Substantia nigra (tissue), 51 donors: ENCODE measurements at places on chromosomes 6 and 20.

DNA sequence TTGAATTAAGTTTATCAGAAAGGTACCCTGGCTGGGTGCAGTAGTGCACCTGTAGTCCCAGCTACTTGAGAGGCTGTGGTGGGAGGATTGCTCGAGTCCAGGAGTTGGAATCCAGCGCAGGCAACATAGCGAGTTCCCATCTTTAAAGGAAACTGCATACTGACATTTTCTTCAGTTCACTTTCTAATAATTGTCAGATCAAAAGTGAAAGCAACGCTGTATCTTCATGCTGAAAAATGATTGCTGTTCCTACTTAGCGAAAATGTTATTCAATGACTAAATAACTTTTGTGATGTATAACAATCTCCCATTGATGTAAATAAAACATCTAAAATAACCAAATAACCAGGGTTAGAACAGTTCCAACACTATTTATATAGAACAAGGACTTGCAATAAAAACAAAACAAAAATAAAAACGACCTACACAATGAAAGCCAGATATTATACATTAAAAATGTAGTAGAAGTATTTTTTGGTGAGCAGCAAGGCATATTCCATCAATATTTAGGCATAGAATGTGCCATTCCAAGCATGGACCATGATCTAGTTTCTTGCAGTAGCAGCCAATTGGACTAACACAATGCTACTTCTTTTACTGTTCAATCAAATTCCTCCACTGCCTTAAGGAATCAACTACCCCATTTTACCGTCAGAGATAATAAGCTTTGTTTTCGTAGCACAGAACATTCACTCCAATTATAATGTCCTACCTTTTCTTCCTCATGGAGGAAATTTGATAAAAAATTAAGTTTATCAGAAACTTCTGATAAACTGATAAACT, 1.5 kb downstream of the LATS1 start:
- DNase-seq, result no peak

DNA sequence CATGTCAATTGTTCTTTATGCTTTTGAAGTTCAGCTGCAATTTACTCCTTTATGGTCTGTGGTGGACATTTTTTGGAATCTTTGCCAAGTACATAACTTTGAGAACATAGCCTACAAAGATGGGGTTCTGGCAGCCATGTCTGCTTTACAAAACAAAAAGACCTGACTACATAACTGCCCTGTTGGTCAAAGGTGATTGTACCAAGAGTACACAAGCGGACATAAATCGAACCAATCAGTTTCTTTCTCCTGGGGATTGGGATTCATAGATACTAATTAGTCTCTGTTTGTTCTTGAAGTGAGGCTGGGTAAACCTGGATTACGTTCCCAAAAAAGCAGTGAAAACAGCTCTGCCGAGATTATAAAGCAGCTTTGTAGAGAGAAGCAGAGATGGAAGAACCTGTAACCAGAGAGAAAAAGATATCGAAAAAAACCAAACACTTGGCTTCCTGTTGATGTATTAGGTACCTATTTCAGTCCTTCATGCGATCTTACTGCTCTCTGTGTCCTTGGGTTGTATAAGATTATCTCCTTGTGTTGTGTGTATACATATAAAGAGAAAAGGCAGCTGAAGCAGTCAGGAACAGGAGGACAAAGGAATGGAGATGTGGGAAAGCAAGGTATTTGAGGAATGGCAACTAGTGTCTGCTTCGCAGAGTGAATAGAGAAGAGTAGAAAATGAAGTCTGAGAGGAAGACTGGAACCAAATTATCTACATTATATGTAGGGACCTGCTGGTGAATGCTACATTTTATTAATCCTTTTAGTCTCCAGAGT, 2.7 kb upstream of the ZFAND3 start:
- DNase-seq, result no peak

DNA sequence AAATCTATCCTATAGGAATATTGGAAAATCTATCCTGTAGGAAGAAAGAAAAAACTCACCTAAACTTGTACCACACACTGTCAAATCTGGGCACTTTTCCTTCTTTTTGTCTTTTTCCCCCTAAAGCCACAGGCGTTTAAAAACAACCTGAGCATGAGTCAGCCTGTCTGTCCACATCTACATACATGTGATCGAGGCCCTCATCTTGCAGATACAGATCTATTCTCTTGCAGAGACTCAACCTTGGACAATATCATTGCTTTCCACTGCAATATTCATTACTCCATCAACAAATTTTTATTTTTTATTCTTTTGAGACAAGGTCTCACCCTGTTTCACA, 95.9 kb upstream of the IYD start:
- DNase-seq, result no peak

DNA sequence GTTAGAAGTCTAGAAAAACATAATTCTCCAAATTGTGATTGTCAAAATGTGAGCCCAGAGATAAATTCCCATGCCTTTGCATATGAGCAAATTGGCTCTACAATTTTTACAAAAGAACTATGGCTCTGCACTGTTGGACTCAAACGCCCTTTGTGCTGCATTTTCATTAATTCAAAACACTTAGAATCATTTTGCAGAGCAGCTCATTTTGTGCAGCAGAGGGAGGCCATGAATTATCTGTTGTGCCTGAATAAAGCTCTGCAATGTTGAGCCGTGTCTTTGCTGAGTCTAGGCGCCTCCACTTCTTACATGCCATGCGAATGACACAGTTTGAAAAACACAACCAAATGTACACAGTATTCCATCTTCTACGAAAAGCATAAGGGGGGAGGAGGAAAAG, 230.2 kb downstream of the PRKN start:
- DNase-seq, result no peak

- DNase-seq, result peak; percentile 85
These were observed 46.4 kb downstream of the MOCS1 start for GRCh38 chr6:39887692-39888450.

DNA sequence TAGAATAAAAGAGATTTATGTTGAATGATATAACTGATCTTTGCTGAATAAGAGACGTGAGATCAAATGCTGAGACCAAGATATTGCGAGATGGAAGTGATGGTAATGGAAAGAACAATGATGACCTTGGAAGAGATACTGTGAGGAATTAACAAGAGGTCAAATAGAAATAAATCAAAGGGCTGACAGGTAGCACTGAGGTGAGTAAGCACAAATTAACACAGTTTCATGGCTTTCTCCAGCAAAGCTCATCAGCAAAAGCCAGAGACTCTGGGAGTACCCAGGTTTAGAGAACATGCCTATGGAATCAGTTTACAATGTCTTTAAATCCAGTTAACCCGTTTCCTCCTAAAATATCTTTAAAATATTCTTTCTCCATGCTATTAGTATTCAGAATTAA, 53.3 kb downstream of the POU3F2 start:
- no peak for DNase-seq

DNA sequence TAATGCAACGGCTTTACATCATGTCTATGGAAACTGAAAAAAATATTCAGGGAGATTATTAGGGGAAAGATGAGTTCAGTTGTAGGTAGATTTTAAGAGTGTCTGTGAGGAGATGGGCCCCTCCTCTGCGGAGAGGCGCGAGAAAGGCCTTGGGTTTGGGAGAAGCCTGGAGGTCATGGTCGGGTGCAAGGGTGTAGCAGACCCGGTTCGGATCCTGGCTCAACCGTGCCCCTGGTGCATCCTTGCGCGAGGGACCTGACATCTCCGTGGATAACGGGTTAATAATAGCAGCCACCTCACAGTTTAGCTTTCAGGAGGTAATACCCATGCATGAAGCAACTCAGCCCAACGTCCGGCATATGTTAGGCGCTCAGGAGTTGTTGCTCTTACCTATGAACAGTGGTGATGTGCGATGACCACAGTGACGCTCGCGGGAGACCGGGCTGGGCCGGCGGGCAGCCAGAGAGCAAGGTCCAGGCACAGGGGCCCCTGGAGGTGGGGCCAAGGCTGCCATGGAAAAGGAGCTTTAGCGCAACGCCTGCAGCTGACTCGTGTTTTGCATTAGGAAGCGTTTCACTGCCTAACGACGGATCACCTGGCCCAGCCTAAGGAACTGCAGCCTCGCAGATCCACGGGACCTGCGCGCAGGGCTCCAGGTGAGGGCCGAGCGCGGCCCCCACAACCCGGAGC, 146.4 kb upstream of the ARID1B start:
- no peak for DNase-seq

GRCh38 chr20:2289475-2289874, 6.3 kb upstream of the TGM3 start:
- DNase-seq, result no peak

DNA sequence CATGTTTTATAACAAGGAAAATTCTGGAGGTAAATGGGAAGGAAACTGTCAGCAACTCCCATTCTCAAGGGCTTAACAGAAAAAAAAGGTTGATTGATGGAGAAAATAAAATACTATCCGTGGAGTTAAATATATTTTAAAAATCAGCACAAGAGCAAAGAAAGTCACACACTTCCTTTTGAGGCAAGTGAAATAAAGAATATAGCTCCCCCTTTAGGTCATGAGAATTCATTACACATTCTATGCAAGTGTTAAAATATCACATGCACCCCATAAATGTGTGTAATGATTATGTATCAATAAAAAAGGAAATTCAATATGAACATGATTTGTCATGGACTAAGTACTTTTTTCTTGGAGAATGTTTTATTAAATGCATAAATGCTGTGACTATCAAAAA, 349.2 kb downstream of the TPBG start:
- DNase-seq, result no peak

GRCh38 chr6:80214436-80215022, 108.1 kb downstream of the BCKDHB start:
- no peak for DNase-seq

- no peak for DNase-seq
These were observed 47.6 kb downstream of the BACH2 start for GRCh38 chr6:90249034-90249433.

DNA sequence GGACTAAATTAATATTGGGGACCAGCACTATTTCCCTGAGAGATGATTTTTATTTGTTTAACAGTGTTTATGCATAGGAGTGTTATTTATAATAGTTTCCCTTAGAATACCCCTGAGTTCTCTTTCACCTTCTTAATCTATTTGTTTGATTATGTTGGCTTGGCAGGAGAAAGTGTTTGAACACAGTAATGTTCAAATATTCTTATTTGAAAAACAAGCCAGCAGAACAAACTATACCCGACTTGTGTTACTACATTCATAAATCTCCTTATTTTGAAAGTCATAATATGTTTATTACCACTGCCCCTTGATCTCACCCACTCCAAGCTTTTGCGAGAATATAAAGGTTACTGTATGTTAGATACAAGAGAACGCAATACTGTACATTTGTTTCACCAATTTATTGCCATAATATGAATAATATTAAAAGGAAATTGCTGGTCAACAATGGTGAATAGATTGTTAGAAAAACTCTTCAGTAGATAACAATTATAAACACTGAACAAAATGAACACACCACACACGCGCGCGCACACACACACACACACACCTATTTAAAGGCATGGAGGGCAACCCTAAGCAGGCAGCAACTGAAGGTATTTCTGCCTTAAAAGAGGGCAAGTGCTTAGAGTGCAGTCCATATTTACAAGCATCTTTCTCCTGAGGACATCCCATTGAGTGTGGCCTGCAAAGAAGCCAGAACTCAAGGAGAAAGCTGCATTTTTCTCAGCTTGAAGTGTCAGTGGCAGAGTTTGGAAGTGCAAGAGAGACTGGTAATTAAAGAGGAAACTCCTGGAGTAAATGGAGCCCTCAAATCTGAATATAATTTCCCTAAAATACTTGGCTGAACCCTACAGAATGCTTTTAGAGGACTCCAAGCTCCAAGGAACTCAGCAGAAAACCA, 279.4 kb upstream of the MAN1A1 start:
- no peak for DNase-seq

- DNase-seq, result peak; percentile 12
These were observed 74.1 kb upstream of the PAK5 start for GRCh38 chr20:9912858-9913434.

DNA sequence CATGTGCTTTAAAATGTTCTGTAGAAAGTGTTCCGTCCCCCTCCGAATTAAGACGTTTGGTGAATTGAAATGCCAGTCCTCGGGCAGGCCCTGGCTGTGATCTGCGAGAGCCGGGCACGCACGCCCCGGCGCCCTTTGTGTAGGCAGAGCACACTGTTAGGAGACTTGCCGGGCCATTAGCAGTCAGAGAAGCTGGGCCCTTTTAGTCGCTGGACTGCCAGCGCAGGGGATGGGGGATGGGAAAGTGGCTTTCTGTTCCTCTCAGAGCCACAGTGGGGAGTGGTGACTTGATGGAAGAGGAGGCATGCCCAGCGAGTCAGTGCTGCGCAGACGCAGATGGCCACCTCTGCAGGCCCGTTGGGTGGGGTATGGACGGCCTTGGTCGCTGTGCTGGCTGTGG, 2.2 kb downstream of the PPP1R3G start:
- peak; percentile 77 for DNase-seq

GRCh38 chr20:39142407-39143096, 180.4 kb downstream of the DHX35 start:
- DNase-seq, result no peak

DNA sequence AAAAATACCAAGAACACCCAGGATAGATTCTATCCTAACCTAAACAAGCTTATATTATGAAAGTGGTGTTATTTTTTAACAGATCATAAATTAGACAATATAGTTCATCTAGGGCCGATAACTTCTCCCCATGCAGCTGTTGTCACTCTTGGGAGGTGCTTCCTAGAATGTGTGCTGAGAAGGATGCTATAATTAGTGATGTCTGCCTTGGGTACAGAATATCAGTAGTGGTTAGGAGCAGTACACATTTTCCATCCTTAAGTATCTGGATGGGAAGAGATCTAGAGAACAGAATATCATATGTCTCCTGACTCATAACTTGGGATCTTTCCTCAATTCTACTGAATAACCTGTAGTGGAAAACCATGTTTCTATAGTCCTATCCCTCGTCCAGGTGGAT, 214.5 kb downstream of the BCKDHB start:
- DNase-seq, result no peak

DNA sequence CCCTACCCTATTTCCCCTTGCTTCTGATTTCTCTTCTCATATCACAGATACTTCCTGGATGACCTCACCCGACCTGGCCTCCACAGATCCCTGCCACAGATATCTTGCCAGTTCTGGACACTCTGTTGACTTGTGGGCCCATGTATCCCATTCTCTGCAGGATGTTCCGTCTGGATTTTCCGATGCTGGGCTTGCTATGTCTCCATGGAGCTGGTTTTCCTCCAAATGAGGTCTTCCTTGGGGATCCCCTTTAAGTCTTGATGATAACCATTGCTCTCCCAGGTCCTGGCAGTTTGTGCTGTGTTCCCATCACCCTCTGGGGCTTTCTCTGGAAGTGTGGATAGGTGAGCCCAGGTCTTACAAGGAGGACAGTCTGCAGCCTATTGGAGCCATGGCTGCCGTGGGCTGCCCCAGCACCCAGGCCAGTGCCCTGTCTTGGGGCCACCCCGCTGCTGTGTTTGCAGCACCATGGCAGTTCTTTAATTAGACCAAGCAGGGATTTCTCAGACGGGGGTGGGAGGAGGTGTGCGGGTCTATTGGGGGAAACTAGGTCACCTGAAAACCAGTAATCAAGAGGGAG, 23.9 kb downstream of the PPP1R16B start:
- DNase-seq, result no peak

DNA sequence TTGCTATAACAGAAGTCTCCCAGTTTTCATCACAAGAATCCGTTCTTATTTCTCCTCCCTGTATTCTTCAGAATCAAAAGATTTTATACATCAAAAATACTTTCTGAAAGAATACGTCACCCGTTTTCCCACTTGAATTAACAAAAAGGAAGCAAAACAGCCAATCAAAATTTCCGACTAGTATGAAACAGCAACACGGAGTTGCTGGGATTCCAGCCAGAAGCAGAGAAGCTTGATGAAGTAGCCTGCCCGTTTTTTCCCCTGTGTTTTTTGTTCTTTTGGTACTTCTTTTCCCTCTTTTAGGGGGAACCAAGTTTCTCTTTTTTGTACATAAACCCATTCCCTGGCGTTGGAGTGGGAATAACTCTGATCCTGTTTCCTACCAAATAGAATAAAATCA, 14.6 kb downstream of the TXLNB start:
- DNase-seq, result no peak

GRCh38 chr6:108715832-108716231, 132.4 kb upstream of the ARMC2 start:
- no peak for DNase-seq
